ENCODE measurements at places on chromosomes 2 and 18.

GRCh38 chr2:136141510-136142149, 23.7 kb upstream of the CXCR4 start:
- DNase-seq = no peak

- DNase-seq = no peak
Measured at GRCh38 chr18:24388957-24389356, 8.7 kb downstream of the OSBPL1A start.

DNA sequence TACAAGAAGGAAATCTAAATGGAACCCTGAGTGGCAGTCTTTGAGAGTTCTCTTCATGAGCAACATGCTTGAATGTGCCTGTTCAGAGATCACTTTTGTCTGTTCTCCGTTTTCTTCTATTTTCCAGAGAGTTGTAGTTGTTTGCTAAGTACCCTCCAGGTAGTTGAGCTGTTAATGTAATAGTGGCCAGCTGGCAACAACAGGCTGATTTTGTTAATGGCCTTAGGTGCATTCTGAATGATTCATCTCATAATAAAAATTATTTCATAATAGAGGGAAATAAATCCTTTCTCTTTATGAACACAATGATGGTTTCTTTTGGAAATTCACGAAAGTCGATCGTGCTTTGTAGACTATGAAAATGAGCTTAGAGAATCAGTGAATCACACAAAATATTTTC, 136.8 kb downstream of the LRP1B start:
- no peak for DNase-seq

DNA sequence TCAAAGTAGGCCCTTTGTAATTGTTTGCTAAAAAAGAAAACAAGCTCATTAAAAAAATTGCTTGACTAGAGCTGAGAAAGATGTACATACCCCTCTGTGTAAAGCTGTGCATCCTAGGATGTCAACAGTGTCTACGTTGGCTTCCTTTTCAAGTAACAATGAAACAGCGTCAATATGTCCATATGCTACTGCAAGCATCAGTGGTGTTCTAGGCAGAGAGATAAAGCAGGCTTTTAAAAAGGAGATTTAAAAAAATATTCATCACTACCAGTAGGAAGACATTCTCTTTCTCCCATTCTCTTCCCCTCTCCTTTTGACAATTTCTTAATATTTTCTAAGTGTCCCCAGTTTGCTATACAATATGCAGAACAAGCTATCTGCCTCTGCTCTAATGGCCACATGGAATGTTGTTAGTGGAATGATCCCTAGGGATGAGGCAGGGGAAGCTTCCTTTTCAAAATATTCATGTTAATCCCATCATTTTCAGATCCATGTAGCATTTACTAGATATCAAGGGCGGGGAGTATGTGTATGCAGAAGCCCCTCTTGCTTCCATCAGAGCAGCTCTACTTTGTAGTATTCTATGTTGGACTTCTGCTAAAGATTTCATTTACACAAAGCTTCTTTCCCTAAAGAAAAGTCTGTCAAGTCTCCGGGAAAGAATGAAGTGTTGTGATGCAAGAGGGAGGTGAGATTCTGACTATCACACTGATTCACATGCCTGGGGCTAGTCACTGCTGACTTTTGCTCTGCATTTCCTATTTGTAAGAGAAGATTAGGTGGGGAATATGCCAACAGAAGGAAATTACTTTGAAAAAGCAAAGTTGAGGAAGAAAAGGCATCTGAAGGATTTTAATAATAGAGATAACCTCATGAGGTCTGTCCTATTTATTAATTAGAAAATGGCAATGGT, 81.5 kb upstream of the PGAP1 start:
- DNase-seq = no peak

GRCh38 chr2:131041402-131042147, 51.7 kb downstream of the FAM168B start:
- DNase-seq = no peak

GRCh38 chr2:64063454-64063853, 44.2 kb upstream of the VPS54 start:
- DNase-seq = no peak

- DNase-seq = no peak
Measured at GRCh38 chr2:197270601-197271000, 40.0 kb downstream of the ANKRD44 start.

DNA sequence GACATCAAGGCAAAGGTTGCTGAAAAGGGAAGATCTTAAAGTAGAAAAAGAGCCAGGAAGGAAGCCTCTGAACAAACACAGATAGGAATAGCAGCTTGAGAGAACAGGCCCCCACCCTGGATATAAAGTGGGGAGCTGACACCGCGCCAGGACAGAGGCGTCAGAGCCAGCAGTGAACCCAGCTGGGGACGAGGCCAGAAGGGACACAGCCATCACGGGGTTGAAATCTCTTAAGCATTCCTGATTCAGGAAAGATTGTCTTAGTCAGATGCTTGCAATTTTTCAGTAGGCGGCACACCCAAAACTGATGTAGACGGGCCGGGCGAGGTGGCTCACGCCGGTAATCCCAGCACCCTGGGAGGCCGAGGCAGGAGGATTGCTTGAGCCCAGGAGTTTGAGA, 93.8 kb upstream of the PHLPP1 start:
- DNase-seq = no peak

DNA sequence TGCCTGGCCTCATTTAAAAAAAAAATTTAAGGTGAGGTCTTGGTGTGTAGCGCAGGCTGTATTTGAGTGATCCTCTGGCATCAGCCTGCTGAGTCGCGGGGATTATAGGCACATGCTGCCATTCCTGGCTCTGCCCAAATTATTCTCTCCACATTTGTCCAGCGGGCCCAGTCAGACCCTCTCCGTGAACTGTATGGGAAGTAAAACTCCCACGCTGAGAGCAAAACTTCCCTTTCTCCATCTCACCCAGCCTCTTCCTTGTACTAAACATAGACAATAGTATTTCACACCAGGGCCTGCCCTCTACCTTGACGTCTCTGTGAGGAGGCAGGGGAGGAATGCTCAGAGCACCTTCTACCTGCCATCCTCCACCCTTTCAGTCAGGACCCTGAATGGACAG, 37.0 kb downstream of the EIF4E2 start:
- no peak for DNase-seq

GRCh38 chr2:203743441-203743981, 37.1 kb downstream of the CD28 start:
- no peak for DNase-seq

DNA sequence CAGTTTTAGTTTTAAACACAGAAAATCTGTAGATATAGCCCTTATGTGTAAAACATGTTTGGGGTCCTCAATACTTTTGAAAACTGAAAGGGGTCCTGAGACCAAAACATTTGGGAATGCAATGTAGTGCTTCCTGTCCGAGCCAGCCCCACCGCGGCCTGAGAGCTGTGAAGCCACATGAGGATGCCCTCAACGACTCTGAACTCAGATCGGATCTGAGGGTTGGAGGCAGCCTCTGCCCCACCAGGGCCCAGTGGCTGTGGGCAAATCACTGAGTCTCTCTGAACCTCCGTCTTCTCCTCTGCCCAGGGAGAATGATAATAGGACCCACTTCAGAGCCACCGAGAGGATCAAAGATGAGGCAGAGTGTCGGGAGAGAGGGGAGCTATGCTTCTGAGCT, 33.4 kb upstream of the HPCAL1 start:
- no peak for DNase-seq

GRCh38 chr2:6025391-6025790, 333.2 kb downstream of the SOX11 start:
- DNase-seq = no peak

- DNase-seq = peak; percentile 37
Measured at GRCh38 chr2:112646102-112646719, 472 bp downstream of the SLC20A1 start.

DNA sequence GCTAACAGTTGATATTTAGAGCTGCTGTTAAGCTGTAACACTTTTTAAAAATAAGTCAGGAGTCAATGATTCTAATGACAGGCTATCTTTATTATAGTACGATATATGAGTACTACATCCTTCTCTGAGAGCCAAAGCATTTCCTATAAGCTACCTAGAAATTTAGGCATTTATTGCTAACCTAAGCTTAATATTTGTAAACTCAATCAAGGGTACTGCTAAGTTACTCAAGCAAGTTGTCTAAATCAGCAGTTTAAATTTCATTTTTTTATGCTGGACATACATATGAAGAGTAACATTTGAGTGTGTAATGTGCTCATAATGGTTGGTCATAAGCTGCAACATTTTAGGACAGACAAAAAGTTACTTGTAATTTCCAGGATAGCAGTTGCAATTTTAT, 1576.5 kb upstream of the NXPH2 start:
- DNase-seq = no peak

- no peak for DNase-seq
Measured at GRCh38 chr18:61748004-61748403, 144.8 kb downstream of the RNF152 start.

Measured in activated CD8-positive, alpha-beta memory T cell treated with anti-CD3 and anti-CD28 coated beads for 1 hour (primary cell).